Activated CD4-positive, alpha-beta T cell treated with anti-CD3 and anti-CD28 coated beads, Interleukin-2, amount 50 U/mL, for 4 hours (primary cell): ENCODE measurements at places on chromosomes 16 and 17.
A peak's percentile ranks its signal among the peaks of the same experiment; 100 is the strongest.

DNA sequence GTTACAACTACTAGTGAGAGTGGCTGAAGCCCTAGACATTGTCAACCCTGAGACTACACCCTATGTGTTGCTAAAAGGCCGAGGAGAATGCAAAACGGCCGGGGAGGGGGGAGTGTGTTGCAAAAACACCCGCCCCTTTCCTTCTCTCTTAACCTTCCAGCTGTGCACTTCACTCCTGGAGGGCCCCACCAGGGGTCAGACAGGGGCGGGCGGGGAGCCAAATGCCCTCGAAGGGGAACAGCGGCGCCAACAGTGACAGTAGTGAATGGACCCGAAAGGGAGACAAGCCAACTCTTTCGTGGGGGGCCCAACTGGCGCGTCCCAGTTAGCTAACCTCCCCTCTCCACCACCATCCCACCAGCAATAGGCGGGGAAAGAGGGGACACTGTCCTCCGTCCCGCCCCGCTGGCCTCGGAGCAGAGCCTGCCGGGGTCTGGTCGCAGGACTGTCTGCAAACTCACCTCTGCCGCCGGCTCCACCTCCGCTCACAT lies 352 bp downstream of the MARF1 start:
- peak; percentile 66 for DNase-seq

- DNase-seq, result peak; percentile 66
Observed at GRCh38 chr17:2053380-2054261, 1.3 kb upstream of the HIC1 start.

GRCh38 chr17:2444382-2444781 lies 43.5 kb upstream of the MNT start:
- no peak for DNase-seq

GRCh38 chr16:2691491-2692248 lies 9.3 kb downstream of the KCTD5 start:
- DNase-seq, result no peak

DNA sequence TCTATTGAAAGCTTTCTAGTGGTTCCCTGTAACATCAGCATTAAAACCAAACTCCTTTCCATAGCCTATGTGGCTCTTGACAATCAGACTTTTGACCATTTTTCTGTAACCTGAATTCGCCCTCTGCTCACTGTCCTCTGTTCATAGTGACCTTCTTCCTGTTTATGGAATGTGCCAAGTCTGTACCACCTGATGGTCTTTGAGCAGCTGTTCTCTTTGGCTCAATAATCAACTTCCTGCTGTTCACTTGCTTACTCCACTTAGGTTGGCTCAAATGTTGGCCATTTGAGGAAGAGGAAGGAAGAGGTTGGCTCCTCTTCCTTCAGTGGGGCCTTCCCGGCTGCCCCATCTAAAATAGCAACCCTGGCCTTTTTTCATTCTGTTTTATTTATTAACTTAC lies 251.5 kb downstream of the CA10 start:
- no peak for DNase-seq

DNA sequence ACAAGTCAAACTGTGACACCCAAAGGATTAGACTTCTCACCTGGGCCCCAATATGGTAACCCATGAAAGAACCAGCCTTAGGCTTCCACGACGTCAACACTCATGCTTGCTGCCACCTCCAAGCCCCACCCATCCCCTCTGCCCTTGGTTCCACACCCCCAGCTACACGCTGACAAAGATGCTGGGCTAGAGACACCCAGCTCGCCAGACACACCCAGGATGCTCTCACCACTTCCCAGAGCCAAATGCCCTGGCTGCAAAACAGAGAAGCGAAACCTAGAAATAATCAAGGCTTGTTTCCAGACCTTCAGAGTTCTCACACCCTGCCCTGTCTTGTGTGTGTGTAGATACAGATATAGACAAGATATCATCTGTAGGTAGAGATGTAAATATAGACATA lies 26.0 kb upstream of the ADCY9 start:
- DNase-seq, result peak; percentile 17

GRCh38 chr17:36938566-36939051 lies 1.3 kb downstream of the LHX1 start:
- no peak for DNase-seq

DNA sequence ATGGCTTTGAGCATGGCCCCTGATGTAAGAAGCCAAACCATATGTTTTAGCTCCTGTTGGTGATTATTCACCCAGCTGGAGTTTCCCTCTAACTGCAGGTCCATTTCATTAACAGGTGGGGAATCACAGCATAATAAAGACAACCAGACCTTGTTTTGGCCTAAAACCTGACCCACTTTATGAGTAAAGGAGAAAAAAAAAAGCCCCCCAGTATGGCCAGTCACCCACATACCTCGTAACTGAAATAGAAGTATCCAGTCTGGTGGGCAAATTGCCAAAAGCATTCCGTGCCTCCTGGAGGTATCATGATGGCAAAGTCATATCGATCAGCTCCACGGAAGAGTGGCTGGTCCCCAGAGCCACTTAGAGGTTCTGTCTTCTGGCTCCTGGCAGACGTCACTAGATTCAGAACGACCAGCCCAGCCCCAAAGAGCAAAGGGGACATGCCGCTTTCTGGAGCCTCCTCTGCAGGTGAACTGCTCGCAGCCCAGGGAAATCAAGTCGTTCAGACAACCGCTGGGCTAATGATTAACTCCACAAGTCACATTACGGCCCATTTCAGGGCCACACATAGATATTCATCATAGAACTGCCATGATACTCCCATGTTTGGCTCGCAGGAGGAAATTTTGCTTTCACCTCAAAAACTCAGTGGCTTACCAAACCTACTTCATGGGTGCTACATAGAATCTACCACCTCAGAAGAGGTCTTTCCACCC lies at the start of gene TMED6:
TMED6 (minus strand) TSS at position 478 of the 719 bp plus-strand sequence; CDS start at position 445, 33 bp downstream.
- DNase-seq, result no peak

DNA sequence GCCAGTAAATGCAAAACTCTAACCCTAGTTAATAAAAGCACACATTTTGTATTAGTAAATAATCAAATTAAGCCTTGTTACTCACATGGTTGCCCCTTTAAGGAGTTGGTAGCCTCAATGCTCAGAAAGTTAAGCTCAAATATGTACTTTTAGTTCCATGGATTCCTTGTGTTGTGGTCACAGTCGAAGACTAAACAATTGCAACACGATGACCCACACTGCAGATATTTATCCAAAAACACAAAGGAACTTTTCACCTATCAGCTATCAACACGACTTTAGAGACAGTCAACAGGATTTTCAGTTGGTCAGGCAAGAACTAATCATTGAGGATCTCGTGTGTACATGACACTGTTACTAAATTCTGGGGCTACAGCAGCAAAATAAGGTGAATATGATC lies 47.4 kb upstream of the NUDT7 start:
- DNase-seq, result no peak
